ENCODE measurements at places on chromosomes 7 and 10.

DNA sequence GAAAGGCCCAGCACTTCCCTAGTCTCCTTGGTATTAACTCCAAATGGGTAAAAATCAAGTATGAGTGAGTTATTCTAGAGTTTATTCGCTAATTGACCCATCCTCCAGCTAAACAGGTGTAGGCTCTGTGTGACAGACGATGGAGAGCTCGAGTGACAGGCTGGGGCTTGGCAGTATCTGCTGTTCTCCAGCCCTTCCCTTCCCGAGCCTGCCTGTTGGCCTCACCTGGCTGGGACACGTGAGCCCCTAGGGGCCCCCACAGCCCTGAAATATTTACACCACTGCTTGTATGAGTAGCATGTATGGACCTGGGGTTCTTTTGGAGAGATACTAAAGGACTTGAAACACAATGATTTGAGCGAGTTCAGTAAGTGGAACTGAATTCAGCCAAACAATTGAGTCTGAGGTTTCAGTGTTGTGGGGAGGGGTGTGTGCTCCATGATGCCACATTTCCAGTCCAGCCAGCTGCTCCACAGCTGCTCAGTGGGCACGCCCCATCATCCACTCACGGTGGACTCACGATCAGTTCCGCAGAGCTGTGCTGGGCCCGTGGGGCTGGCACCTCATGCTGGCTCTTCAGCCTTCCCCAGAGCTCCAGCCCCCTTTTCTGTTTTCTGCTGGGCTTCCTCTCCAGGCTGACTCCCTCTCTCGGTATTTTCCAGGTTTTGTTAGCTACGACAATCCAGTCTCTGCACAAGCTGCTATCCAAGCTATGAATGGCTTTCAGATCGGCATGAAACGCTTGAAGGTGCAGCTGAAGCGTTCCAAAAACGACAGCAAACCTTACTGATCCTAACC is 283.0 kb downstream of the USP6NL start:
- no peak for DNase-seq

- no peak for DNase-seq
These were observed 282.7 kb upstream of the SEMA3D start for GRCh38 chr7:85469446-85470010.

DNA sequence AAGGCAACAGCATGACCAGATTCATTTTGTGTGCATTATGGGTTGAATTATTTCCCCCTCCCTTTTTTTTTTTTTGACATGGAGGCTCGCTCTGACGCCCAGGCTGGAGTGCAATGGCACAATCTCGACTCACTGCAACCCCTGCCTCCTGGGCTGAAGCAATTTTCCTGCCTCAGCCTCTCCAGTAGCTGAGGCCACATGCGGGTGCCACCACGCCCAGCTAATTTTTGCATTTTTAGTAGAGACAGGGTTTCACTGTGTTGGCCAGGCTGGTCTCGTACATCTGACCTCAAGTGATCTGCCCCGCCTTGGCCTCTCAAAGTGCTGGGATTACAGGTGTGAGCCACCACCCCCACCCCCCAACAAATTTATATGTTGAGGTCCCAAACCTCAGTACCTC is 42.0 kb downstream of the ZNF783 start:
- DNase-seq, result no peak

DNA sequence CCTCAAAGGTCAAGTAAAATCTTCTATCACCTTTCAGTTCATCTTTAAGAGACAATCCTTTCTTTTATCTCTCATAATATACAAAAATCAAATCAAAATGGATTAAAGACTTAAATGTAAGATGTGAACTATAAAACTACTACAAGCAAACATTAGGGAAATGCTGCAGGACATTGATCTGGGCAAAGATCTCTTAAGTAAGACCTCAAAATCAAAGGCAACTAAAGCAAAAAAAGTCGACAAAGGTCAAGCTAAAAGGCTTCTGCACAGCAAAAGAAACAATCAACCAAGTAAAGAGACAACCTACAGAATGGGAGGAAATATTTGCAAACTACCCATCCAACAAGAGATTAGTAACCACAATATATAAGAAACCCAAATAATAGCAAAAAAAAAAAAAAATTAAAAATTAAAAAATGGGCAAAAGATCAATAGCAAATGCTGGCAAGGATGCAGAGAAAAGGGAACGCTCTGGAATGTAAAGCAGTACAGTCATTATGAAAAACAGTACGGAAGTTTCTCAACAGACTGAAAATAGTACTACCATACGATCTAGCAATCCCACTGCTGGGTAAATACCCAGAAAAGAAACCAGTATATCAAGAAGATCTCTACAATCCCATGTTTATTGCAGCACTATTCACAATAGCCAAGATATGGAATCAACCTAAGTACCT is 41.7 kb downstream of the TNPO3 start:
- DNase-seq, result no peak

DNA sequence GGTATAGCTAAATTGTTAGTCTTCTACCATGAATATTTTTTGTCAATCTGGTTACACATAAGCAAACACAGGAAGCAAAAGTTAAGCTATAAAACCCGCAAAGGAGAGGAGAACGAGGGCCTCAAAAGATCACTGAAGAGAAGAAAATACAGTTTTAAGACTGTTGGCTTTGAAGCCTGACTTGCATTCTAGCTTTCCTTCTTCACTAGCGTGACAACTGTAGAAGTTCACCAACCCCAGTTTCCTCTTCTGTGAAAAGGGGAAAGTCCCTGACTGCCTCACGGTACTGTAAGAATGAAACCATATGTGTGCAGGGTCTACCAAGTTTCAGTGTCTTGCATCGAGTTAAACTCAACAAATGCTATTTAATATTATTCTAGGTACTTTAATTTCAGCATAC is 7.5 kb upstream of the LRRN3 start:
- no peak for DNase-seq

DNA sequence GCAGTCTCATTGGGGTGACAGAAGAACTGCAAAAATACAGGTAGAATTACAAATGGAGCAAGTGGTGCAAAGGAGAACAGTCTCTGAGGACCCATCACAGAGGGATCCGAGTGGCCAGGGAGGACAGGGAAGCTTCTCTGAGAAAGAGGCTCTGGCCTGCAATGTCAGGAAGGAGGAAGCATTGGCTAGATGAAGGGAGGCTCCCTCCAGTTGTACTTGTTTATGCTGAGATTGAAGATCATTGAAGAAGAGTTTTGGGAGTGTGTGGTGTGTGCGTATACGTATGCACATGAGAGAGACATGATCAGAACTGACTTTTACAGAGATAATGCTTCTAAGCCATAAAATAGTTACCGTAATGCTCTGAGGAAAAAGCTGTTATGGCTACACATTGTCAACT is 274.7 kb upstream of the FZD8 start:
- no peak for DNase-seq

DNA sequence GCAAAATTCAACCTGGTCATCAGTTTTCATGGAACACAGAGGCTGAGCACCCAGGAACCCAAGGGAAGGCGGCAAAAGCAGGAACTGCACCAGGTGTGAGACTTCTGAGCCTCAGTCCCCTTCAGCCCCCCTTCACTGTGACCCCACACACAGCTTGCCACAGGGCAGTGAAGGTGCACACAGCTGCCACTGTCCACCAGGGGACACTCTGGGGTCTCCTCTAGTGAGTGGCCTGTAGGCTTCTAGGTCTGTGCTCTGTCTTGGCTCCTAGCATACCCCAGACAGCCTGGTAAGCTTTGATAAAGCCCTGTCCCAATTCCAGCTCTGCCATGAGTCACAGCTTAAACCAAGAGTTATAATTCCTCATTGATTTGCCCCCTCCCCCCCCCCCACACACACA is 12.1 kb downstream of the KCNH2 start:
- no peak for DNase-seq

DNA sequence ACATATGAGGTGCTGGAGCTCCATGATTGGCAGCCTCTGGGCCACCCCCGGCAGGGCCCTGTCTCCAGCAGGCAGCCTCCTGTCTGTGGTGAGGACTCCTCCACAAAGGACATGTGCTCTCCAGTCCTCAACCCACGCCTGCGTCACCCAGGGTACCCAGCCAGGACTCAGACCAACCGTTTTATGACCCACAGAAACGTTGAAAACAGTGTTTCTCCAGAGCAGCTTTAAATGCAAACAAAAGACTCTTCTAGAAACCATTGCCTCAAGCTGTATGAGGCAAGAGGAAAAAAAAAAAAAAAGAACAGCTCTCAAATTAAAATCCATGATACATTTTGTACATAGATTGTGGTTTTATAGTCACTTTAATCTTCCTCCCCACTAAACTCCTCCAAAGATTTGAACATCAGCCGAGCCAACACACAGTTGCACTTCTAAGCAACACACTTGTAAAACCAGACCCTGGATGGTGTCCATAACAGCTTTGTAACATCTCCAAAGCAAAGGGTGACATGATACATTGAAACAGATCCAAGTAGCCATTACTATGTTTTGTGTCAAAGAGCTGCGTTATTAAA is 175.0 kb upstream of the LYZL2 start:
- DNase-seq, result no peak

GRCh38 chr7:151204383-151205032 is 5.8 kb downstream of the H2BK1 start:
- DNase-seq, result no peak

- no peak for DNase-seq
These were observed 101.7 kb upstream of the ZNF438 start for GRCh38 chr10:31133251-31133791.

GRCh38 chr10:5937016-5937415 is 40.3 kb downstream of the IL15RA start:
- no peak for DNase-seq

DNA sequence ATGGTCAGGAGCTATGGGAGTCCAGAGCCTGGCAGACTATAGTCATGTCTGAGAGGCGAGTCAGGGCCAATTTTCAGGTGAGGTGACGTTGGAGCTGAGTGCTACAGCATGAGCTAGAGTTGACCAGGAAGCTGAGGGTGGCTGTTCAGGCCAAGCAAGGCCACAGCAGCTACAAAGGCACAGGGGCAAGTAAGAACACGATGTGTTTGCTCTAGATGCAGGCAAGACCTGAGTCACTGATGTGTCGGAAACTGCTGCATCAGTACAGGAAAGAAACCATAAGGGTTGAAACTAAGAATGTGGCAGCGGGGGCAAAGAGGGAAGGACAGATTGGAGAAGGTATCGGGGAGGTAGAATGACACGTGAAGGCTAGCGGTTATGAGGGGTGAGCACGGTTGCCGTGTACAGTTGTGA is 11.8 kb upstream of the RRP12 start:
- DNase-seq, result no peak

GRCh38 chr7:40419806-40420205 is 285.0 kb downstream of the SUGCT start:
- no peak for DNase-seq

DNA sequence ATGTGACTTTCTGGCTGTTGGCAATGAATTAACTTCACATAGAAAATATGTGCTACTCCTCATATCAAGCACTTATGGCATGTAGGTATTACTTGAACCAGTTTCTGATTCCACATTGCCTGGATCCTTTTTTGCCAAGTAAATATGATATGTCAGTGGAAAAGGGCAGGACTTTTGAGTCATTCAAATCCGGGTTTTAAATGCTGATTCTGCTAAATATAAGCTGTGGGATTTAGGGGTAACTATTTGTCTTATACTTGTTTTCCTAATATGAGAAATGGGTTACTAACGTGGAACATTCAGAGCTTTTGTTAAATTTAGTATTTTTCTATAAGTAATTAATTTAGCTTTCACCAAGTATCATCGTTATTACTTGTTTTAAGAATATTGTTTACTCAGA is 108.0 kb upstream of the HGF start:
- DNase-seq, result no peak
